GM12865 (cell line): ENCODE measurements at places on chromosomes 11 and 22.

GRCh38 chr11:98027652-98028051, 993.1 kb upstream of the CNTN5 start:
- no peak for DNase-seq

DNA sequence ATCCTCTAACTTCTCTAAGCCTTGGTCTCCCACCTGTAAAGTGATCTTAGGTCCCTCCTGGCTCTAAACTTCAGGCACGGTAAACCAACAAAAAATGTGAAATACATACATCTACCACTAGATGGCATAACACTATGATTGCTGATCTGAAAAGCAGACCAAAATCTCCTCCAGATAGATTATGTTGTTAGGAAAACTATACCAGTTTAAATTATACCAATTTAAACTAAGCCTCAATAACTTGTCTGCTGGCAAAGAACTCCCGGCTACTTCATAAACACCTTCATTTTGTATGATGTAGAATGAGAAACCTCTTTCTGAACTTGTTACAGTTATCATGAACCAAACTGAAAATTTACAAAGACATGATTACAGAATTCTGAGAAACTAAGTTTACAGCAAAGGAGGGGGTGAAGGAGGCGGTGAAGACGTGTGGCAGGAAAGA, 85.9 kb downstream of the SBF2 start:
- peak; percentile 55 for DNase-seq

- no peak for DNase-seq
Measured at GRCh38 chr11:35876786-35877185, 67.1 kb upstream of the LDLRAD3 start.

DNA sequence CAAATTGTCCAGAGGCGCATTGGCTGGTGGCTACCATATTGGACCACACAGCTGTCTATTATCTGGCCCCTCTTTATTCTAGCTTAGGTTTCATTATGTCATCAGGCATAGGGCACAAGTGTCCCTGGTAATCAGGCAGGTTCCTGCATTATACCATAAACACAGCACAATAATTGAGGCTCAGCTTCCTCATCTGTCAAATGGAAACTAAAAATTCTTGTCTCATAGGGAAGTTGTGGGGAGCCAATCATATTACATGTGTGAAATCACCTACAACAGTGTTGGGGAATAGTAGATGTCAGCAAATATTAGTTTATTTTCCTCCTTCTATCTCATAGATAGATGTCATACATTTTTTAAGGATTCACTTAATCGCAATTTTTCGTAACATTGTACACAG, 231.0 kb upstream of the SORL1-AS1 start:
- no peak for DNase-seq

GRCh38 chr11:84145616-84146185, 859.5 kb upstream of the CCDC90B start:
- no peak for DNase-seq

DNA sequence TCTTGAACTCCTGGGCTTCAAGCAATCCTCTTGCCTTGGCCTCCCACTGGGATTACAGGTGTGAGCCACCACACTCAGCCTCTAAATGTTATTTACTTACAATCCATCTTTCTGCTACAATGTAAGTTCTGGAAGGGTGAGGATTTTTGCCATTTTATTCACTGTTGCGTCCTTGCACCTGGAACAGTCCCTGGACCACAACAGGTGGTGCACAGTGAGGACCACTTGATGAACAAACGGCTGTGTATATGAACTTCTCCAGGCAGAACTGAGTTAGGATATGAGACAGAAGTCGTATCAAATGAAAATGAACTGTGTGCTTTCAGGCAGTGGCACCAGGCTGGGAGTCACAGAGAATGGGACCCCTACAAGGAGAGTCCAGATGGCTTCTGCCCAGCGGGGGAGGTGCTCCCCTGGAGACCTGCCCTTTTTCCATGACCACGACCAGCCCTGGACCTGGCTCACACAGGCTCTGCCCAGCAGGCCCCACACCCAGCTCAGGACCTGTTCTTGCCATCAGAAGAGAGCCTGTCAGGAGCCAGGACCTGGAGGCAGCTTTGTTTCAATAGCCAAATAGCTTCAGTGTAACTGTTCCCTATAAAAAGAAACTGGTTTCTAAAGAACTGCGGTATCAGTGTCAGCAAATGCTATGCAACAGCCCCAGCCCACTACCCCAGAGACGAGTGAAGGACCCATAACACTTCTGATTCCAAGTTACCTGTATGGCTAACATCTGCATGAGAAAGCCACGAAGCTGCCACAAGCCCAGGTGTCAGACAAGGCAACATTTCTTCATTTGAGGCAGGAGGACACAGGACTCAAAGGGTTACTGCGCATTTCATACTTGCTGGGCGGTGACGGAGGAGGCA, 104.9 kb downstream of the MICAL3 start:
- no peak for DNase-seq

DNA sequence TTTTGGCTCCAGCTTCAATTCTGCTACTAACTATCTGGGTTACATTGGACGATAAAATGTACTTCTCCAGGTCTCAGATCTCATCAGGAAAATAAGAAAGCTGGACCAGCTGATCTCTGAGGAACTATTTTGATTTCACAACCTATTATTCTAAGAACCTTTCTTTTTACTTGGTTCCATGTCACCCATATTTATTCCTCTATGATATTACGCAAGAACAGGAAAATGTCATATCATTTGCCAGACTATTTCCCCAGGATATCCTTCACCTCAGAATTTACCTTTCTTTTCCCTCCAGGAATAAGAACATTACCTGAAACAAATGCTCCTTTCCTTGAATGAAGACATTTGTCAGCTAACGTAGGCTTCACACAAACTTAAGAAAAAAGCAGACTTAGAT, 387.5 kb upstream of the RAG2 start:
- no peak for DNase-seq
